Muscle of arm (tissue), 14 donors: ENCODE measurements at places on chromosomes 4 and X. TPM values are rescaled to one million over a fixed set of nuclear protein-coding genes. Genes with fewer than 3 reads are reported as not detected.

The LNX1 gene
- not detected for polyA plus RNA-seq

- DNase-seq = peak; percentile 20
Measured at GRCh38 chr4:152534541-152535359, 1.1 kb downstream of the FBXW7 start.

The DSPP gene
- not detected for polyA plus RNA-seq

GRCh38 chr4:65738134-65738533, 67.8 kb upstream of the EPHA5 start:
- DNase-seq = no peak

DNA sequence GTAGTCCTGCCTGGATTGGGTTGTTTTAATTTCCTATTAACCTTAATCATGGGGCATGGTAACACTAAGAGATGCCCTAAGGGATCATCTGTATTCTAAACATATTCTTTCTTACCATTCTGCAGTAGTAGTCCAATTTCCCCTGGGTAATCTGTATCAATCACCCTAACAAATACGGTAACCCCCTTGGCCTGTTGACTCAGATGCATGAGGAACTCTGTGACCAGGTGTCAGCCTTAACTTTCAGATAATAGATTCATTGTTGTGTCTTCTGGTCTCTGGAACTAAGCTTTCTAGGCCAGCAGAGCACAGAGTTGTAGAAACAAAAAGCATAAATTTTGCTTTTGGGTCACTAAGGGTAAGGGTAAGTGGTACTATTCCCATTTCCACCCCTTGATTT, 13.1 kb upstream of the BANK1 start:
- no peak for DNase-seq

DNA sequence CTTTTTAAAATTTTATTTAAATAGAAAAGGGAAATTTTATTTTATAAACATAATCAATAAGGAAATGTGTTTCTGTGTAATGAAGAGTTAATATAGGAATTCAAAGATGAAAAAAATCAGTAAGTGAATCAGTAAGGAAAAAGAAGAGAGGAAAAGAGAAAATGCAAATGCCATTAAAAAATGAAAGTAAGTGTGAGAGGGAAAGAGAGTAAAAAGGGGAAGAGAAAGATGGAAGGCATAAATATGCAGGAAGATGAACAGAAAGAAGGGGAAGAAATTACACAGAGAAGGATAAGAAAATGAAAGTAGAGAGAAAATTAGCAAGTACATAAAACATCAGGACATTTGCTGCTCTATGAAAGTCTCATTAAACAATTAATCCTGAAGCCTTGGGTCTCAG, 349.9 kb downstream of the FSTL5 start:
- no peak for DNase-seq

DNA sequence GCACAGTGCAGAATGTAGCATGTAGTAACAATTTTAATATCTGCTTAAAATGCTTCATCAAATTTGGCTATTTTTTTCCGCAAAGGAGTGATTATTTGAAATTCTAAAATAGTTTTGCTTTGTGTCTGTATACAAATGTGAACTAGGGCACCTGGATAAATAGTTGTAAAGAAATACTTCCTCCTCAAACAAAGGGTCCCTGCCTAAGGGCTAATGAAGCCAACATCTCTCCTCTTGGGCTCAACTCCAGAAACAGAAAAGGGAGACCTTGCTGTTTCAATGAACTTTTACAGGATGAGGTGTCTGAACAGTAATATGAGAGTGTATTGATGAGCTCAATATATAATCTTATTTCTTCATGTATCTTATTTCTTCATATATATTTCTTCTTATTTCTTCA, 30.8 kb upstream of the SCOC start:
- no peak for DNase-seq

GRCh38 chr4:74166135-74166534, 8.2 kb downstream of the MTHFD2L start:
- DNase-seq = no peak

- DNase-seq = peak; percentile 69
Measured at GRCh38 chr4:2393353-2394270, 24.8 kb downstream of the ZFYVE28 start.

DNA sequence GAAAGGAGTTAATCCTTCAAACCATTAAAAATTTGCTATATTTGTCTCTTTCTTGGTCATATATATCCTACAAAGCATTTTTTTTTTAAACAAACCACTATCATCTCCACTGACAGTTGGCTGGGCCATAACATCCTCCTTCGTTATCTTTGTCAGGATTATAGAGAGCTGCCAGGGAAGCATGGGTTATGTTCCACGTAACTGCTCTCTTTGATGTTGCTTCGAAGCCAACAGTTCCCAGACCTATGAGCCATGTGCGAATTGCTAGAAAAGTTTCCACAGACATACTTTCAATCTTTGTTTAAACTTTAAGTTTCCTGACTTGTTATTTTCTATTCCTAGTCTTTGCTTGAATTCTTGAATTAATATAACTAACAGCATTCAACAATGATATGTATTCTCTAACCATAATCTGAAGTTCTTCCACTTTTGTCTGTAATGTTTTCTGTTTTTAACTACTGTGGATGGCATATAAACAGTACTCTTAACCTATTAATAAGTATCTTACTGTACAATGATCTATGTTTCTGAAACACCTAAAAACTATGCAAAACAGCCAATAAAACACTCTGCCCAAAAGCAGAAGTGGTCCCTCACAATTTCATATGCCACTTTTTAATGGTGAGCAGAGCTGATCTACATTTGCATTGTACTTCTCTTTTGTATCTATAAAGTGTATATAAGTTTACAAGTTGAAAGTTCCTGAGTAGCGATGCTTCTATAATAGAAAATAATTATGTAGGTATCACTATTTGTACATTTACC, 37.9 kb downstream of the EREG start:
- DNase-seq = no peak

GRCh38 chrX:15188039-15188438, 81.8 kb downstream of the ASB9 start:
- DNase-seq = no peak

DNA sequence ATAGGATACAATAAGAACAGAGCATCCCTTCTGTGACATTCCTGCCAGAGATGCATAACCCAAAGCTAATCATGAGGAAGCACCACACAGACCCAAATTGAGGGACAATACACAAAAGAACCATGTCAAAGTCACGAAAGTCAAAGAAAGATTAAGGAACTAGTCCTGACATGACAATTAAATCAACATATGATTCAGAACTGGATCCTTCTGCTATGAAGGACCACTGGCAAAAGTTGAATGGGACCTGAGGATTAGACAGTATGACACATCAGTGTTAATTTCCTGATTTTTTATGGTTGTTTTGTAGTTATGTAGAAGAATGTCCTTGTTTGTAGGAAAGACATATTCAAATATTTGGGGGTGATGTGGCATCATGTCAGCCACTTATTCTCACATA, 13.9 kb downstream of the ACOT9 start:
- DNase-seq = no peak

- DNase-seq = no peak
Measured at GRCh38 chr4:11633430-11633829, 204.7 kb upstream of the HS3ST1 start.

GRCh38 chr4:187767158-187767557, 228.4 kb upstream of the ZFP42 start:
- no peak for DNase-seq

GRCh38 chr4:177008836-177009501, 216.2 kb upstream of the VEGFC start:
- DNase-seq = no peak

DNA sequence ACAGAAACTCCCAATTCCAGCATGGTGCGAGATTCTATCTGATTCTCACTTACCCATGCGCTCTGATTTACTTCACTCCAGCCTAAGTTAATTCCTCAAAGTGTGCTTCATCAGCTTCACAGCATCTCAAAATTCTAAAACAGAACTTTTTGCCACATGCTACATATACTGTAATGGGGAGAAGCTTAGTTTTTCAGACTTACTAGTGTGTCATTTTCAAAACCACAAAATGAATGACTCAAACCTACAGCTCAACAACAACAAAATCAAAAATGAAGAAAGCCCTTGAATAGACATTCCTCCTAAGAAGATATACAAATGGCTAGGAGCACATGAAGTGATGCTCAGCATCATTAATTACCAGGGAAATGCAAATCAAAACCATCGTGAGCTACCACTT, 14.9 kb downstream of the IRF2 start:
- no peak for DNase-seq

The GALNTL6 gene
- polyA plus RNA-seq = not detected

GRCh38 chr4:135917011-135917410, 1615.3 kb downstream of the PCDH18 start:
- DNase-seq = peak; percentile 73

DNA sequence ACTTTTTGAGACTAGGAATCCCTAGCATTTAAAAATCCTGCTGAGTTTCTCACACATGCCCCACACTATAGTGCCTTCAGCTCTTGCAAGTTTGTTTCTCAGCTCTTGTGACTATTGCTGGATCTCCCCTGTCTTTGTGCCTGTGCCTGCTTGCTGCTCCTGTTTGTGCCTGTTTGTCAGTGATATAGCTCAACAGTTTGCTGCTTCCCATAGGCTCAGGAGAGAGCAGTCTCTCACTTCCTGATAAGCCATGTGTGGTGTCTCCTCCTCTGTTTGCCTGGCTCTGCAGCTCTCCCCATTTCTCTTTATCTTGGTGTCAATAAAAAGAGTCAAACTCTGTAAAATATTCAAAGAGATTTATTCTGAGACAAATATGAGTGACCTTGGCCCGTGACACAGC, 259.8 kb upstream of the CLNK start:
- no peak for DNase-seq

GRCh38 chrX:11239230-11239629, 54.0 kb upstream of the AMELX start:
- DNase-seq = no peak

The RGN gene
- 2.3 TPM for polyA plus RNA-seq

DNA sequence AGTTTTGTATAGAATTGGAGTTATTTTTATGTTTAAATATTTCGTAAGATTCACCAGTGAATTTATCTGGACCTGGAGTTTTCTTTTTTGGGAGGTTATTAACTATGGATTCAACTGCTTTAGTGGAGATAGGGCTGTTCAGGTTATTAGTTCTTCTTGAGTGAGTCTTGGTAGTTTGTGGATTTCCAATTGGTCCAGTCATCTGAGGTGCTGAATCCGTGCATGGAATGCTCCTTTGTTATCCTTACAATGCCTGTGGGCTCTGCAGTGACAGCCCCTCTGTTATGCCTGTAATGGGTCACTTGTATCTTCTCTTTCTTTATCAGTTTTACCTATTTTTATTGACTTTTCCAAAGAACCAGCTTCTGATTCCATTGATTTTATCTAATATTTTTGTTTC, 15.4 kb upstream of the NKX1-1 start:
- DNase-seq = no peak

GRCh38 chr4:141350122-141350905, 129.6 kb downstream of the ZNF330 start:
- no peak for DNase-seq

DNA sequence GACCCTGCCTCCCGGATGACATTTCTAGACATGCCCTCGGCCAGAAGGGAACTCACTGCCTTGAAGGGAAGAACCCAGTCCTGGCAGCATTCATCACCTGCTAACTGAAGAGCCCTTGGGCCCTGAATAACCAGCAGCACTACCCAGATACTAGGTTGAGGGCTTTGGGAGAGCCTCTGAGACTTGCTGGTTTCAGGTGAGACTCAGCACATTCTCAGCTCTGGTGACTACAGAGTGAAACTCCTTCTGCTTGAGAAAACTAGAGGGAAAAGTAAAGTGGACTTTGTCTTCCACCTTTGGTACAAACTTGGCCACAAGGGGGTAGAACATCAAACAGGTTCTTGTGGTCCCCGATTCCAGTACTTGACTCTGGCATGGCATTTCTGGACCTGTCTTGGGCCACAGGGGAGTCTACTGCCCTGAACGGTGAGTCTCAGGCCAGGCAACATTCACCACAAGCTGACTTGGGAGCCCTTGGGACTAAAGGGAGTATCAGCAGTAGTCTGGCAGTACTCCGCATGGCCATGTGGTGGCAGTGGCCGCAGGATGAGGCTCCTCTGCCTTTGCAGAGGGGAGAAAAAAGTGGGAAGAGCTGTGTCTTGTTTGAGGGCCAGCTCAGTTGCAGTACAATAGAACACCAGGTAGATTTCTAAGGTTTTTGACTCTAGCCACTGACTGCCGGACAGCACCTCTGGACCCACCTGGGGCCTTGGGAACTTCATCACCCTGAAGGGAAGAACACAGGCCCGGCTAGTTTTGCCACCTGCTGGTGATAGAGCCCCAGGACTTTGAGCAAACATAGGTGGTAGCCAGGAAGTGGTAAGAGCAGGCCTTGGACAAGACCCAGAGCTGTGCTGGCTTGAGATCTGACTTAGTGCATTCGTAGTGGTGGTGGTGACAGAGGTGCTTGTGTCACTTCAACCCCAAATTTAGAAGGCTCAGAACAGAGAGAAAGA, 414.8 kb downstream of the OPHN1 start:
- no peak for DNase-seq

GRCh38 chr4:74092957-74093356, 6.0 kb downstream of the CXCL2 start:
- DNase-seq = no peak

DNA sequence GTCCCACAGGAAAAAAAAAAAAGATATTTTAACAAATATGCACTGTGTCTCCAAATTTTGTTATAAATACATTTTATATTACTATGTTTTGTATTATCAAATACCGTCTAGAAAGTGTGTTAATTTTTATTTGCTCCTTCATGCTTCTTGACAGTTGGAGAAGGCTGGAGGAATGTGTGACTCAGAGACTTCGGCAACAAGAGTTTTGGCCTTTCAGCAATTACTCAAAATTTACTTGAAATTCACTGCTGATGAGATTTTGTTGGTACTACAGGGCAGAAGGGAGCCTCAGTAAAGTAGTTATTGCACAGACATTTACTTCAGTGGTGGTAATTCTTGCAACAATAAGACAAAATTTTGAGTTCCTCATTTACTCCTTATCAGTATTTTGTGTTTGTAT, 2164.0 kb downstream of the PCDH7 start:
- no peak for DNase-seq

DNA sequence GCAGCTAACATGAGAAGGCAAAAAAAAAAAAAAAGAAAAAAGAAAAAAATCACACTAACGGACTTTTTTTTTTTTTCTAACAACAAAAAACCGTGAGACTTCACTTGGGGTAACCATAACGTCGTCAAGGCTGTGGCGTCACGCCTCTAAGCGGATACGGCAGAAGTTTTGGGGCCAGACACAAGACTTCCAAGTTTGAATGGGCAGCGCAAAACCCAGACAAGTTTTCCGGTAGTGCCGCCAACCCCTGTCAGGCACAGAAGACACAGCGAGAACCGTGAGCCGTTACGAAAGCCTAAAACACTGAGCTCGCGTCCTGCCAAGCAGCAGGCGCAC, 556 bp upstream of the SMARCA5 start:
- DNase-seq = no peak

The LRIT3 gene
- polyA plus RNA-seq = 0.18 TPM
